ENCODE measurements at places on chromosomes 3 and 15. TPM values are rescaled to one million over a fixed set of nuclear protein-coding genes. Genes with fewer than 3 reads are reported as not detected.

ANKRD63 gene
- polyA plus RNA-seq, result not detected

- DNase-seq, result no peak
Measured at GRCh38 chr3:64884536-64884935, 196.7 kb upstream of the ADAMTS9 start.

DNA sequence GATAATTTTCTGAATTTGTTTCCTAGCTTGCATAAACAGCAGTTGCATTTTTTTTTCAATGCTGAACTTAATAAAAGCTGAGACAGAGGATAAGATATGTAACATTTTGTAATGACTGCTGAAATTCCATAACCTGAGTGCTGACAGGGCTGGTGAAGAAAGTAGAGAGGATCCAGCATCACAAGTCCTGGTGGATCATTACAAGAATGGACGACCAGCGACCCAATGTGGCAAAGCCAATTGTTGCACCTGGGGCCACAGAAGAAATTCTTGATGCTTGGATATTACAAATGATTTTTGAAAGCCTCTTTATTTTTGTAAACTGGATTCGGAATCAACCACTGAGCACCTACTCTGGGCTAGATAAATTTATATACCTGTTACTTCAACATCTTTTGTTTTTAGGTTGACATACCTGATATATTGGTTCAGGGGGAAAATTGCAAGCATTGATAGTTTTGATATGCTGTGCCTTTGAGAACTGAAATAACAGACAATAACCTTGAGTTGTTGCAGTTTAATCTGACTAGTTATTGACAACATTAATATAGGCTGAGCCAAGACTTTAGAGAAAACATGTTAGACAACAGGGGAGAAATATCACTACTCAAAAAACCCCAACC, 3.9 kb upstream of the ACTL6A start:
- DNase-seq, result peak; percentile 82

GRCh38 chr3:188728371-188728896, 443.3 kb upstream of the TPRG1 start:
- DNase-seq, result no peak

DNA sequence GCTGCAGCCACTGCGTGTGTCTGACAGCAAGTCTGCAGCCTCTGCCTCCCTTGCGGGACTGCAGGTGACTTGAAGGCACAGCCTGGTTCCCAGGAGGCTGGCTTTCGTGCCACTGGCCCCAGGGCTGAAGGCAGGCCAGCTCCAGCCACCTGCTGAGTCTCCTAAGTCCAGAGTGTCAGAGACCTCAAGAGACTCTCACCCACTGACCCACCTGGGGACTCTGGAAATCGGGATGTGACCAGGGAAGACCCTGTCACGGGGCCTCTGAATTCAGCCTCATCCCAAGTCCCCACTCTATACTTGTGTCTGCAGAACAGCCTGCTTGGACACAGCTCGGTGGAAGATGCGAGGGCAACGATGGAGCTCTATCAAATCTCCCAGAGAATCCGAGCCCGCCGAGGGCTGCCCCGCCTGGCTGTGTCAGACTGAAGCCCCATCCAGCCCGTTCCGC, 16.3 kb downstream of the ISG20 start:
- DNase-seq, result no peak

GRCh38 chr3:113552851-113553250, 20.5 kb downstream of the SIDT1 start:
- DNase-seq, result no peak

GRCh38 chr3:65871305-65872141, 167.2 kb downstream of the MAGI1 start:
- peak; percentile 32 for DNase-seq

All from SK-N-SH (cell line).